ENCODE measurements at places on chromosomes 12 and 14.
A peak's percentile ranks its signal among the peaks of the same experiment; 100 is the strongest.

- DNase-seq, result no peak
These were observed 6.7 kb downstream of the ITGA5 start for GRCh38 chr12:54412348-54412747.

DNA sequence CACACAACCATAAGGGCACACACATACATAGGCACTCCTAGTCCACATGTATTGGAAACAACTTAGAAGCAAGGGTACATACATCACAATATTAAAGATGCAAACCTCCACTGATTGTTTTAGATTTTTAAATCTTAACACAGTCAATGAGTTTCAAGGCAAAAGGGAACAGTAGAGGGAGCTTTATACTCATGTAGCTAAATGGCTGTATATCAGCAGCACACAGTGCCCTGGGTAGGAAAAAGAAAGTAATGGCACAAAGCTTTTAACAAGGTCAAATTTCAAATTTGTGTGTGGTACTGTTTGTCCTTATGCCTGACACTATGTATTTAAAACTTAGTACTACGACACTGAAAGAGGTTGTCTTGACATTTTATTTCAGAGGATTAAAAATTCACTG is 262.0 kb downstream of the MED13L start:
- DNase-seq, result peak; percentile 46

DNA sequence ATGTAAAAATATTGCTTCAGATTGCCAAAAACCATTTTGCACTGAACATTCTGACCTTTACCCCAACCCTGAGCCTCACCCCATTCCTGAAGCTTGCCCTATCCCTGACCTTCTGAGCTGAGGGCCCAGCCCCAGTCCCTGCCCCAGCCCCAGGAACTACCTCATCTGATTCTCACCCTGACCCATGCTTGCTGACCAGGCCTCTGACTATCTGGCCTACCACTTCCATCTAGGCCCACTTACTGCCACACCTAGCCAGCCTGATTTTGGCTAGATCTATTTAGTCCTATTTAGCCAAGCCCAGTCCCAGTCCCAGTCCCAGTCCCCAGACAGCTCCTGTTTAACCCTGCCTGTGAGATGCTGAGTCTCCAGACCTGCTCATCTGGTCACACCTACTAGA is 33.6 kb downstream of the OR10P1 start:
- DNase-seq, result no peak

DNA sequence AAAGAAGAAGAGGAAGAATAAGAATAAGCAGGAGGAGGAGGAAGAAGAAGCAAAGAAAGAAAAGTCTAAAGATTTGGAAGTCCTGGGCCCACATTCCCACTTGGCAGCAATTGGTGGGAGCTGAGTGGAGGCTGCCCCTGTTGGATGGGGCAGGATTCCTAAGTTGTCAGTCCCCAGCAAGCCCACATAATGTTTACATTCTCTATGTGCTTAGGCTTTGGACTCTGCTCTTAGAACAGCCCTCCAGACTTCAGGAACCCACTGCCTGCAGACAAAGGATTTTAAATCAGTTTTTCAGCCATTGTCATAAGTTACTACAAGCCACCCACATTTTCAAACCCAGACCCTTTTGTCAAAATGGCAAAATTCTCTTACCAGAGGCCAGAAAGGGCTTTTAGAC is 92.0 kb downstream of the OTX2 start:
- no peak for DNase-seq

GRCh38 chr14:39423793-39424192 is 8.4 kb downstream of the FBXO33 start:
- no peak for DNase-seq

DNA sequence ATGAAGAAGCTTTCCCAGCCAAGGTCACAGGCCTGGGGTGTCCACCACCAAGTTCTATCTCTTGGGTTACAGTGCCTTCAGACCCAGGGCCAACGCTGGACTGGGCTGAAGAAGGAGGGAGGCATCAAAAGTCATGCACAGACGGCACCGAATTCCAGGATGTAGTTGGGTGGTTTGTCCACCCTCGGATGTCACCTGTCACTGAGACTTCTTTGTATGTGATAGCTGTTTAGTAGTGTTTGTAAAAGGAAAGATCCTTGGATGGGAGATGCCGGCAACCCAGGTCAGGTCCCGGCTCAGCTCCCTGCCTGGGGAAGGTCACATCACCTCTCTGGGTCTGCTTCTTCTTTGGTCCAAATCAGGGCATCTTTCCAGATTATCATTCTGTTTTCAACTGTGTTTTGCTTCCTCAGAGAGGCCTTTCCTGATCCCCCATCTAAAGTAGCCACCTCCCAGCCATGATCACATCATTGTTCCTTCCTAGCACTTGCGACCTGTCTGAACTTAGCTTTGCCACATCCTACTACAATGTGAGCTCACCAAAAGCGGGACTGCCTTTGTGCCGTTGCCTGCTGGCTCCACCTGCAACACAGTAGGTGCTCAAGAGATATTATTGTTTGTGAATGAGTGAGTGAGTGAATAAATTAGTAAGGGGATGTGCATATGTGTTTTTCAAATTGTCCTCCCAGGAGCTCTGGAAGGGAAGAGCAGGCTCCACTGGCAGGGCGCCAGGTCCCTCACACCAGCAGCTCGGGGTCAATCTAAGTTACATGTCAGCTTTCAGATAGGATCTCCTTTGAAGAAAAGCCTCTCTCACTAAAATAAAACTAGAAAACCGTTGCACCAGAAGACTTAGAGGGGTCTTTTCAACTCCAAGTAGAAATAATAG is 2.1 kb downstream of the TSPAN11 start:
- no peak for DNase-seq

DNA sequence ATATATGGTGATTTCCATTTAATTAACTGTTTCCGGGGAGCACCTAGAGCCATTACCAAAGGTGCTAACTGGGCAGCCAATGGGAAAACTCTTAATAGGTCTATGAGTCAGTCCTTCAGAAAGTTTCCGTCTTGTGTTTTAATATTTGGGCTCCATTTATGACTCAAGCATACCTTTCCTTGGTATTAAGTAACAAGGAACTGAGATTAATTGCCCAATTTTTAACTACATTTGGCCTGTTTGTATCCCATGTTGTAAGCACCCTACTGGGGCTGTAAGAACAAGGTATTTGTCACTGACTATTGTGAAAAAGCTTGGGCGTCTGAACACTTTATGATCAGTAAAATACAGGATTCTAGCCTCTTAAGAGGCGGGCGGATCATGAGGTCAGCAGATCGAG is 62.8 kb upstream of the FOXN3 start:
- DNase-seq, result peak; percentile 34

- peak; percentile 23 for DNase-seq
These were observed 114.0 kb downstream of the SLC38A4 start for GRCh38 chr12:46711756-46712155.

GRCh38 chr12:14479004-14479403 is 88.7 kb downstream of the PLBD1 start:
- DNase-seq, result no peak

All from astrocyte (in vitro differentiated cells and primary cell).